ENCODE measurements at places on chromosomes 1 and 21. TPM values are rescaled to one million over a fixed set of nuclear protein-coding genes. Genes with fewer than 3 reads are reported as not detected.

DNA sequence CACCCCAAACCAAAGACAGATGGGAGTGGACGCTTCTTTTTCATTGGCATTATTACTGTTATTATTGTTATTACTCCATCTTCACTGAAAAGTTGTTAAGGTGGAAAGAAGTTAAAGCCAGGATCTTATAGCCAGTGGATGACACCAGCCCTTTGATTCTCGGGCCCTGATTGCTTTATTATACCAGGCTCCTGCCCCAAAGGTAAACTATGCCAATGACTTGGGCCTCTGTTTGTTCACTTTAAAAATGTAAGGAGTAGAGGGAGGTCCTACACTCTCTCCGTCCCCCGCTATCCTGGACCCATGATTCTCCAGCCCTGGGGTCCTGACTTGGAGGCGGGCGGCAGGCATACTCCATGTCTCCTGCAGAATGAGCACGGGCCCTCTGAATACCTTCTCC, 106.8 kb downstream of the TOMM20 start:
- no peak for DNase-seq

- DNase-seq, result no peak
Observed at GRCh38 chr1:200410566-200410878, 686 bp upstream of the ZNF281 start.

Gene CSMD2
- total RNA-seq, result not detected

- no peak for DNase-seq
Observed at GRCh38 chr1:162676750-162677149, 44.5 kb downstream of the DDR2 start.

DNA sequence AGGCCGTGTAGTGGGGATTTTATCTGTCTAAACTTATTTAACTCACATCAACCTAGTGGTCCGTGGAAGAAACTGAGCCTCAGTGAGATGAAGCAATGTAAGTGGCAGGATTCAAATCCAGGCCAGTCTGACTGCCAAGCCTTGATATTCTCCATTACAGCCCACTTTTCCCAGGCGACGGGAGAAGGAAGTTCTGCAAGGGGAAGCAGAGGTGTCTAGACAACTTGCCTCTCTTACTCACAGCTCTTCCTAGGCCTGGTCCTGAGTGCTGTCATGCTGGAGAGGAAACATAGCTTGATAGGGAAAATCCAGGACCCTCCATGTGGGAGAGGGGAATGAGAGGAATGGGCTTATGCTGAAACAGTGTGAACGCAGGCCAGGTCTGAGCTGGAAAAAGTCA, 9.1 kb downstream of the CTSE start:
- no peak for DNase-seq

Data from CD8-positive, alpha-beta T cell (primary cell).